CD4-positive, alpha-beta T cell treated with Interleukin-17A for 4 hours (primary cell): ENCODE measurements at places on chromosomes 5 and 9.

GRCh38 chr5:110968246-110969005 lies 103.1 kb upstream of the TSLP start:
- DNase-seq = no peak

- DNase-seq = no peak
These were observed 41.0 kb upstream of the PRDM9 start for GRCh38 chr5:23466401-23466912.

DNA sequence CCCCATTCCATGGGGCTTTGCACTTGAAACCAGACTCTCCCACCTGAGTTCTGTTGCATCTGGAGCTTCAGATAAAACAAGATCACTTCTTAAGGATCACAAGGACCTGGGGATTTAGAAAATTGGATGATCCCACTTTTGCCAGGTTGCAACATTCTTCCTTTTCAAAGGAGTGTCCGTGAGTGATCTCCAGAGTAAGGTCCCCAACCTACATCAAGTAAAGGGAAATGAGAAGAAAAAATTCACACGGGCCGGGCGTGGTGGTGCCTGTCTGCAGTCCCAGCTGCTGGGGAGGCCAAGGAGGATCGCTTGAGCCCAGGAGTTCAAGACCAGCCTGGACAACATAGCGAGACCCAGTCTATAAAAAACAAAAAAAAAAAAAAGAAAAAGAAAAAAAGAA lies 41.2 kb upstream of the COL5A1 start:
- DNase-seq = no peak

- DNase-seq = no peak
These were observed 21.7 kb downstream of the CCL28 start for GRCh38 chr5:43390471-43390870.

GRCh38 chr9:5186416-5187169 lies 1.2 kb upstream of the INSL6 start:
- DNase-seq = peak; percentile 74

GRCh38 chr5:16880547-16880946 lies 55.5 kb downstream of the MYO10 start:
- DNase-seq = no peak

- DNase-seq = no peak
These were observed 379.0 kb upstream of the GRAMD2B start for GRCh38 chr5:126044111-126044668.

- no peak for DNase-seq
These were observed 1.2 kb upstream of the ABO start for GRCh38 chr9:133276001-133276884.

- DNase-seq = no peak
These were observed 10.3 kb upstream of the ABL1 start for GRCh38 chr9:130824643-130825350.

GRCh38 chr5:84057211-84057610 lies 327.5 kb downstream of the EDIL3 start:
- no peak for DNase-seq

GRCh38 chr5:8478326-8478725 lies 609.4 kb downstream of the MTRR start:
- DNase-seq = no peak

GRCh38 chr5:130109152-130109551 lies 204.9 kb downstream of the CHSY3 start:
- no peak for DNase-seq

DNA sequence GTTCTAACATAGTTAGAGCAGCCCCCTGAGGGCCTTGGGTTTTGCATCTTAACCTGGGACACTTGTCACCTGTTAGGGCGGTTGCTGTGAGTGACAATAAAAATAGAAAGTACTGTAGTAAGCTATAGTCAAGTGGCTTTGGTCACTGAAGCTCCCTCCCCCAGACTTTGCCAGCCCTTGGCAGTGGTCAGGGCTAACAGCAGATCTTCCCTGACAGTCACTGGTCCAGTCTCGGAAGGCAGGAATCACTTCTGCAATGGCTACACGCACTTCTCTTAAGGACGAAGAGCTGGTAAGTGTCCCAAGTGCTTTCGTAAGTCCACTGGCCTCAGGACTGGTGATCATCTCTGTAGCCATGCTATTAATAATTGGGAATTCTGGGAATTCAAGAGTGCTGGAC lies 115.0 kb upstream of the RUSC2 start:
- DNase-seq = no peak

DNA sequence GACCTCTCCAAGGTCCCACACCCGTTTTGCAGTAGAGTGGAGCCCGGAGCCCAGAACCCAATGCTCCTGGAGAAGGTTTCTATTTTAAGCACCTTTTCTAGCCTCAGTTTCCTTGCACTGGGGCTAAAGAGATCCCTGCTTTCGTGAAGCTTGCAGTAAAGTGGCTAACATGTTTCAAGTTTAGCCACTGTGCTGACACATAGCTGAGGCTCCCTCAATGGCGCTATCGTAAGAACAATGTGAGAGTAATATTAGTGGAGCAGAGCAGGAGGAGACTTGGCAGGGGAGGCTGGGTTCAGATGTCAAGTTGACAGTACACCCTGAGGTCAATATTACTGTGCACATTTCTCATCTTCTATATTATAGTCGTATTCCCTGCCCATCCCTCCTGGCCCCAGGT lies 7.9 kb downstream of the CTXN3 start:
- no peak for DNase-seq

DNA sequence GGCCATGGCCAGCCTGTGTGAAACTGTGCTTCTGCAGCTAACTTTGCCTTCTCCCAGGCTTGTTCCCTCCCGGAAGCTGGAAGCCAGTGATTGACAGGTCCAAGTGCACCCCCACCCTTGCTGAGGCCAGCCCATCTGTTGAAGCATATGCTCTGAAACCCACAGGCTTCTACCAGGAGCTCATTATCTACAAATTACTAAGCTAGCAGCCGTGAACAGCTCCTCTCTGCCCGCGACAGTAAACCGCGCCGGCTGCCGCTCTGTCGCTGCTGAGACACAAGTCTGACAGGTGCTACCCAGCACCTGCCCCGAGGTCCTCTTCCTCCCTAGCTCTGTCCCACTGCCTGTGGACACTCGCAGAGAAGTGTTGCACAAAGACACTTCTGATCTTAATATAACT lies 490.9 kb downstream of the GADD45G start:
- no peak for DNase-seq

GRCh38 chr5:36596756-36597155 lies 9.7 kb upstream of the SLC1A3 start:
- DNase-seq = no peak

GRCh38 chr5:2184563-2185540 lies 302.1 kb upstream of the IRX4 start:
- DNase-seq = no peak

DNA sequence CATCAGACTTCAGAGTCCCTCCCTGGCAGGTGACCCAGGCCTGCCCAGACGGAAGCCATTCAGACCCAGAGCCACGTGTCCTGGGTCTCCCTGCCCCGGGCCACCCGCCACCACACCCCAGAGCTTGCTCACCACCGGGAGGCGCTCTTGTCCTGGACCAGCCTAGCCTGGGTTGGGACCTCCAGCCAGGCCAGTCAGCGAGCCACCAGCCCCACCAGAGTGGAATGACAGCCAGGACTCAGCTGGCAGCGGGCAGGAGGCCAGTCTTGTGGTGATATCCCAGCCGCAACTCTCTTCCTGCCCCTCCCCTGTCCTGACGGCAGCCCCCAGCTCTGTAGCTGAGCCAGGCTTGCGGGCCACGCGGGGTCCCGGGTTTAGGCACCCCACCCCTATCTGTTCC lies 1.7 kb upstream of the PTGDS start:
- peak; percentile 45 for DNase-seq

DNA sequence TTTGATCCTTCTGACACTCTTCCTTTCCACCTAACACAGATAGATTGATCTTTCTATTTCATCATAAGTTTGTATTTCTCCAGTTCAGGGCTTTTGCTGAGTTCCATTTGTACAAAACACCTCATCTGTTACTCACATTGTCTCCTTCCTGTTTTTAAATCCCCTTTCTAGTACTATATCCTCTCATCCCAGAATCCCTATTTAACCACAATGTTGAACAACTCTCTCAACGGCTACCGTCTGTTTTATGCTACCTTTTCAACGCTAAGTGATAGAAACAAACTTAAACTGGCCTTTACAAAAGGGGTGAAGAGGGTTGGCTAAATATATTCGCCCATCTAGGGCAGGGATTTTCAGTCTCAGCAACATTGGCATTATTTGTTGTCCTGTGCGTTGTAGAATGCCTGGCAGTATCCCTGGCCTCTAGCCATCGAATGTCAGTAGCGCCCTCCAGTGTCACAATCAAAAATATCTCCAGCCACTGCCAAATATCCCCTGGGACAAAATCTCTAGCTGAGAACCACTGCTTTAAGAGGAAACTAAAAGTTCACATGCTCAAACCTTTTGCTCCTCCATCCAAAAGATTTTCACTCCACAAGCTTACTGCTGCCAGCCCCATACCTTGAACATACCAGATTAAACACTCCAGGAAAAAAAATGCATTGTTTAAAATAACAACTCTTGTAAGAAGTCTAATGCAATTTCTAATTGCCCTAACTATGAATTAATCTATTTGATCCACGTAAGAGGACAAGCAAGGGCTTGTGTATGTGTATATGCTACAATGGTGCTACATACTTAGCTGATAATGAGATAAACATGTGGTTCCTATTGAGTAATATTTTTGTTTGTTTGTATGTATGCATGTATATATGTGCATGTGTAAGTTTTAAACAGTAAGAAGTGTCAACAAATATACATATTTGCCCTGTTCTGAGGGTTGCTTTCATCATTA lies 344.0 kb downstream of the PTPRD start:
- DNase-seq = no peak

DNA sequence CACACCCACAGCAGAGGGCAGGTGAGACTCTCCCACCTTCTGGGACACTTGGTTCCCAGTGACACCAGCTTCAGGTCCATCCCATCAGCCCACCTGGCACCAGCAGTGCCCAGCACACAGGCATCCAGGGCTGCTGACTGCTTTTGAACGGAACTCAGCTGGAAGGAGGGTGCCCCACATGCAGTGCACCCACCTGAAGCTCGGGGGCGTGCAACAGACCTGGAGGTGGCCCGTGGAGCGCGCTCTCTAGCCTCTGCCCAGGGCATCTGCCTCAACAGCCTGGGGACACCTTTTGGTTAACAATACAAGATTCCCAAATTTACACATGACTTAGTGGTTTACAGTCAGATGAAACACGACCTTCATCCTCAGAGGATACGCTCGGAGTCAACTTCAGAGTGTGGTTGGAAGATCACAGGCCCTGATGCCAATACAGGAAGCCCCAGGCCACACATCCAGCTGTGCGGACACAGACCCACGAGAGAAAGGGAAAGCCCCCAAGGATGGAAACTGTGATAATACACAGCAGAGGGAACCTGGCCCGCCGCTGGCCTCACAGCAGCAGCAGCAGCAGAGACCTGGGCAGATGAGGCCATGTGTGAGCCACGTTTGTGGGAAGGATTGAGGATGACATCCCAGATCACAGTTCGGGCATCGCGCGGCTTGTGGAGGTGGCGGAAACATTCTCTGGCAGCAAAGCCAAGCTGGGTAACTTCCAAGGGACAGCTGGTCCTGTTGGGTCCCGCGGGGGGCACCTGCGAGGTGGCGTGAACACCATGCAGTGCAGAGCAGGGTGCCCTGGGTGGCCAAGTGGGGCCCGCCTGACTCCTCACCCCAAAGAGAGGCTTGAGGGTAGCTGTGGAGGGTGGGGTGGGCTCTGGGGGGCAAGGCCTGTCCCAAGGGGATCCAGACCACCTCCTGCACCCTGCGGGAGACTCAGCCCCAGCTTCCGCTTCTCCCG lies 64.0 kb downstream of the SECISBP2 start:
- DNase-seq = no peak

DNA sequence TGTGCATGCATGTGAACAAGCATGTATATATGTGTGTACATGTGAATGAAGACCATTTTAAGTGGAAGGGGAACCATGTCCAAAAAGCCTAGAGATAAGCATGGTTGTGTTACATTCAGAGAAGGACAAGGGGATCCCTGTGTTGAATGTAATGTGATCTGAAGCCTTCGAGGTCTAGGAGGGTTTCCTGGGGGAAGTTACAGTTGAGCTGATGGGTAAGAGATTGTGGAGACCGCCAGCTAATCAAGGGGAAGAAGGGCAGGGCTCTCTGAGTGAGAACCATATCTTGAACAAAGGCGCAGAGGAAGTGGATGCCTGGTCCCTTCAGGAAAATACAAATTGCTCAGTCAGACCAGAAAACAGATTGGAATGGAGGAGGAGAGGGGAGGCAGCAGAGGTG lies 45.5 kb upstream of the TNFSF15 start:
- no peak for DNase-seq

DNA sequence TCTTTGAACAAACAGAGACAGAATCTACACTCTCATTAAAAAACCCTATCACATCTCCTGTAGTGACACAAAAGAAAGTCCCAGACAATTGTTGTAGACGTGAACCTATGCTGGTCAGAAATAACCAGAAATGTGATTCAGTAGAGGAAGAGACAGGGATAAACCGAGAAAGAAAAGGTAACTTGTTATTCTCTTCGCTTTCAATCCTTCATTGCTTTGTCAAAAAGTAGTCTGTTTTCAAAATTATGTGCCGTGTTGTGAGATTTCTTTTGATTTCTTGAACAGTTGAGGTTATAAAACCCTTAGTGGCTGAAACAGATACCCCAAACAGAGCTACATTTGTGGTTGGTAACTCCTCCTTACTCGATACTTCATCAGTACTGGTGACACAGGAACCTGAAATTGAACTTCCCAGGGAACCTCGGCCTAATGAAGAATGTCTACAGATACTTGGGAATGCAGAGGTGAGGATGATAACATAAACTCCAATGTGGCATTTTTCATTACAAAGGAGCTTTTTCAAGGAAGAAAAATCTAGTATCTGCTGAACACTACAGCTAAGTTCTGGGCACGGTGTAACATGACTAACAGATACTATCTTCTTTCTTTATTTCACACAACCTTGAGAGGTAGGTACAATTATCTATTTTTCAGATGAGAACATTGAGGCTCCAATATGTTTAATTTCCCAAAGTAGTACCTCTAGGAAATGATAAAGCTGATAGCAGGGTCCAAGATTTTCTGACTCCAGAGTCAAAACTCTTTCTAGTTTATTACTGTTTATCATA lies 14.3 kb downstream of the HMGCR start:
- no peak for DNase-seq

DNA sequence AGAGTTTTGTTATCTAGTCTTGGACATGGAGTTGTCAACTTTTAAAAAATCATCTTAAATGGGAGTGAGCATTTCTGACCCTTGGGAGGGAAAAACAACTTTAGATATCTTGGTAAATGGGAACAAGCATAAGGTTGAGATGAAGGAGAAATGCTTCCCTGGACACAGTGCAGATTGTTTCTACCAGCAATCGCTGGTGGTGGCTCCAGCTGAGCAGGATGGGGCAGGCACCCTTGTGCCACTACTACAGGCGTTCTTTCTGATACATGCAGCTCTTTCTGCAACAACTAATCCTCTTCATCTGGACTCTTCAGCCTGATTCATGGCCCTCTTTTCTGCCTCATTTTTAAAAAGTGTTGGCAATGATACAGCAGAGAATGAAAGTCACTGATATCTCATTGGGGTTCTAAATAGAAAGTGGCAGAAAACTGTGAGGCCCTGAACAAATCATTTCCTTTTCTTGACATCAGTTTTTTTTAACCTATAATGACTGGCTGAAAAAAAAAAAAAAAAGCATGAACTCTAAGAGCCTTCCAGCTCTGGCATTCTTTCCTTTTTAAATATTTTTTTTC lies 409.4 kb upstream of the PTGER4 start:
- no peak for DNase-seq

DNA sequence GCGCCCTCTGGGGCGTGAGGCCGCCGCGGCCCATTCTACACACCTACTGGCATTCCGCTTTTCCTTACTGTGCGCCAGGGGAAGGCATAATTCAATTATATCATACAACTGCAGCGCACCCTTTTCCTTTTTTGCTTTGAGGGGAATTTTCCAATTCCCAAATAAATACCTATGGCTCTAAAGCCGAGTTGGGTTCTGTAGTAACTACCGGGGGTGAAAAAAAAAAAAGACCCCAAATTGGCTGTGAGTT lies 34.1 kb upstream of the NFIB start:
- no peak for DNase-seq

GRCh38 chr5:73236541-73237128 lies 63.6 kb downstream of the TMEM174 start:
- DNase-seq = no peak
